ENCODE measurements at places on chromosomes 5 and 9. TPM values are rescaled to one million over a fixed set of nuclear protein-coding genes. Genes with fewer than 3 reads are reported as not detected.

The PCDHA9 gene
- 0.05 TPM for polyA plus RNA-seq

GRCh38 chr5:5103245-5103644, 36.9 kb upstream of the ADAMTS16 start:
- DNase-seq, result peak; percentile 15

DNA sequence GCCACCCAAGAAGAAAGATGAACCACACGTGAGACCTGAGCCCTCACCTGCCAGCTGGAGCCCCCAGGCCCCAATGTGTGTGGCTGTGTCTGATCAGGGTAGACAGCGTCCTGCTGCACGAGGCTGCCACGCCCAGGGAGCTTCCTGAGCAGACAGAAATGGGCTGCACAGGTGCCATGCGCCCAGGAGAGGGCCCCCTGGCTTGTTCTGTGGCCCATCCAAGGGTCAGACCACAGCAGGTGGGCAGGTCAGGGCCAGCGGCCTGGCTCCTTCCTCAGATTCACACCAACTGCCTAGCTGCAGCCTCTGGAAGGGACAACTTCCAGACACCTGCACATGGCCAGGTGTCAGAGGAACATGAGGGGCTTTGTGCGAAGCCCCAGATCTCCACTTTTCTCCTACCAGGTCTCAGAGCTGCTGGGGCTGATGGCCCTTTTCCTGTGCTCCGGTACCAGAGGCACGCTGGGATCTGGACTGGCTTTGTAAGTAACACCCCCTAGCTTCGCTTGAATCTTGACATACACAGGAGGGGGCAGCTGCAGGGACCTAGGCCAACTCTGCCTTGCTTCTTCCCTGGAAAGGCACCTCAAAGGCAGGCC, 10.8 kb downstream of the SARDH start:
- no peak for DNase-seq

GRCh38 chr9:13139641-13140171, 139.8 kb downstream of the MPDZ start:
- no peak for DNase-seq

The SGCD gene
- 5.6 TPM for polyA plus RNA-seq
